ENCODE measurements at places on chromosomes 4 and X. TPM values are rescaled to one million over a fixed set of nuclear protein-coding genes. Genes with fewer than 3 reads are reported as not detected.

Gene NDUFA1
- 187 TPM for polyA plus RNA-seq

Gene SH3D19
- polyA plus RNA-seq: 41.3 TPM

DNA sequence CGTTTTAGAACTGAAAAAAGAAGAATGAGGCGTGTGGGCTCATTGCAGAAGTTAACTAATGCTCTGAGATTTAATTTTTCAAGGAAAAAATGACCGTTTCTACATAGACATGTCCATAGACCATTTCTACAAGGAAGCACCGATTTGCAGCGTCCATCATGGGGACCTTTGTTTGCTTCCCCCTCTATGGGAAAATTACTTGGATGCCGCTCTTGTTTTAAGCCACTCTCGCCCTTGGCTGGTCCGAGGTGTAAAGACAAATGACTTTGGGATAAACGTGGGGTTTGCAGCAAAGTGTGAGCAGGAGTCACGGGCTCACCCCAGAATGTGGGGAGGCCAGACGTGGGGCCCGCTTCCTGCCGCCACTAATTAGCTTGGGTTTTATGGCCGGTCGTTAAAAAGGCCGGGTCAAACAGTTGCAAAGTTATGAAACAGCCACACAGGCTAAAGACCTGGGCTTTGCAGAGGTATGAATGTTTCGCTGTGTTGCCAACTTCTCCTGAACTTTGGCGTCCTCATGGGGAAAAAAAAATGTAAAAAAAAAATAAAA lies 235.9 kb downstream of the SHOX start:
- DNase-seq: no peak

GRCh38 chr4:139453041-139453370 lies 915 bp upstream of the RAB33B start:
- peak; percentile 75 for DNase-seq

Gene CHRNA9
- not detected for polyA plus RNA-seq

DNA sequence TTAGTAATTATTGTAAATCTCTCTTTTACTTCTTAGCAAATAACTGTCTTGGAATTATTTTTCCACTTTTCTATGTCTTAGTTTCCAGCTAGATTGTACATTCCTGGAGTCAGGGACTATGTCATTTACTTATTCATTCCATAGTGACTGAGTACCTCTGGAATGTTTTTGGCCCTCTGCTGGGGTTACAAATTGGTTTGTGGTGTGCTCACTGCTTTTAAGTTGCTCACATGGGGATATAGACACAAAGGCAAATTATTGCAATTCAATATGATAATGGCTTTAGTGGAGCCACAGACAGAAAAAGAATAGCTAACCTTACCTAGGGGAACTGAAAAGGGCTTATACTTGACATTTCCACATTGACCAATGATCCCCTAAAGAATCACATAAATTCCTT lies 63.7 kb upstream of the PDGFRA start:
- peak; percentile 98 for DNase-seq

DNA sequence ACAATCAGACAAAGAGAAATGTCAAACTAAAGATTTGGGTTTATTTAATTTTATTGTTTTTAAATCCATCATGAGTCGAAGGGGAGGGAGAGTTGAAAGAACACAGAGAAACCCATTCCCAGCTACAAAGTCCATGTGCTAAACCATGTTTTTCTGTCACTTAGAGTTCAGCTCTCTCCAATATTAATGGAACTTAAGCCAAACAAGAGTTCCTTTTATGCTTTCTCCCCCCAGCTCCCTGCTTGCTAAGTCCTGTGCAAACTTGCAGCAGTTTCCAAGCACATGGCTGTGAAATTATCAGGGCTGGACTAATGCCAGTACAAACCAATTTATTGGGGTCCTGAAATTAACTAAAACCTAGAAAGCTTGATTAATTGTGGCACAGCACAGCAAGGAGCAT lies 9.7 kb upstream of the CHRDL1 start:
- no peak for DNase-seq

Gene HTN3
- polyA plus RNA-seq: not detected

GRCh38 chr4:20832826-20833225 lies 132.6 kb downstream of the PACRGL start:
- peak; percentile 55 for DNase-seq

- peak; percentile 42 for DNase-seq
Measured at GRCh38 chr4:141102367-141102766, 30.9 kb downstream of the RNF150 start.

DNA sequence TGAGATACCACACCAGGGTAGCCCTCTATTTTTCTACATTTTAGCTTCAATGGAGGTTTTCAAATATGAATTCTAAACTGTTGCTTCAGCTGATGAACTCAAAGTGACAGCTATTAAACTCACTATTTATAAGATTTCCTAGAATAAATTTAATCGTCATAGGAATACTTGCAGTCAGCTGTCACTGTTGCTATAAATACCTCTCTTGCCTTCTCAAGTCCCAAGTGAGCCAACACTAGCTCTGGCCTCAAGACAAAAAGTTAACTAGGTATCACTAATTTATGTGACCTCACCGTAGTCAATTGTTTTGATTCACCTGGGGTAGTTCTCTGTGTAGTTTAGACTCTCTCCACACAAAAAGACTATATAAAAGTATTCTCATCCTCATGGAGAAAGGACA lies 34.3 kb upstream of the PROM1 start:
- DNase-seq: no peak

Gene GUCY2F
- not detected for polyA plus RNA-seq

Gene SMR3B
- polyA plus RNA-seq: not detected

DNA sequence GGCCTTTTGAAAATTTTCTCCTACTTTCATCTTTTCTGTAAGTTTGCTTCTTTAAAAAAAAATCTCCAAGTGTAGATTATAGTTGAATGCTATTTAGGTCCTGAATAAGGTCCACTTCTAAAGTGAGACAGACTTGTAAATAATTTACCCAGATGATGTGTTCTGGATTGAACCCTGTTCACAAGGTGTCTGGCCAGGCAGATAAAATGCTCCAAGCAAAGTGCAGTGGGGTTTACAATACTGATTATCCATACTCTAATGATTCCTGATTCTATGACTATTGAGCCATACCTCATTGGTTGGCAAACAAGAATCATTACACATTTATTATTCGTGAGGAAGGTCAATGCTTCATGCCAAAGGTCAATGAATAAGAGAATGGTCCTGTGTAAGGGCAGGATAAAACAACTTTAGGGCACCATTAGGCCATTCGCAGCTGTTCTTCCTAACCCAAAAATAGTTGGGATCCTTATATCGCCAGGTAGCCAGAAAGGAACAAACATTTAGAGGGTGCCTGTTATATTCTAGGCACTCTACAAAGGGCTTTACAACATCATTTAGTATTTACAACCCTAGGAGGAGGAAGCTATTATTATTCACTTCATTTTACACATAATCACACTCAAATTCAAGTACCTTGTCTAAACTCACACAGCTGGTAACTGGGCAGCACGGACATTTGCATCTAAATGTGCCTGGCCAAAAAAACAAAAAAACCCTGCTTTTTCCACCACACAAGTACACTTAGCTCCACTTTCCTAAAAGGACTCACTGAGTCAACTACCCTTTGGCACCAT lies 18.6 kb upstream of the SAT1 start:
- DNase-seq: no peak

- DNase-seq: no peak
Measured at GRCh38 chr4:33176566-33176965, 2456.4 kb downstream of the PCDH7 start.

Gene HSPA4L
- 9.9 TPM for polyA plus RNA-seq

GRCh38 chrX:40485102-40485826 lies 95.5 kb upstream of the ATP6AP2 start:
- DNase-seq: no peak

DNA sequence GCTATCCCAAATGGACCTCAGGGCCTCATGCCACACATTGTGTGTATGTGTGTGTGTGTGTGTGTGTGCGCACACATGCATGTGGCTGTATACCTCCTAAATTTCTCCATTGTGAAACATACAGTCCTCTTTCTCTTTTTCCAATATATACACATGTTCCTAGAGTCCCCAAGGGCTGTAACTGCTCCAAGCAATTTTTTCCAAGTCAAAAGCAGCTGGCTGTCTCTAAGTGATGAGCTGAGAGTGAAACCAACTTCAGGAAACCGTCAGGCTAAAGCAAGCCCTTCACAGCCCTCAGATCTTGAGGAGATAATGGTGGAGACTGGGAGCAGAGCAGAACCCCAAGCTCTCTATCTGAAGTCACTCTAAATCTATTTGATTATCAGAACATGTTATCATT lies 496.1 kb upstream of the DIPK2B start:
- no peak for DNase-seq

- no peak for DNase-seq
Measured at GRCh38 chr4:152957437-152958171, 21.5 kb downstream of the FHDC1 start.

DNA sequence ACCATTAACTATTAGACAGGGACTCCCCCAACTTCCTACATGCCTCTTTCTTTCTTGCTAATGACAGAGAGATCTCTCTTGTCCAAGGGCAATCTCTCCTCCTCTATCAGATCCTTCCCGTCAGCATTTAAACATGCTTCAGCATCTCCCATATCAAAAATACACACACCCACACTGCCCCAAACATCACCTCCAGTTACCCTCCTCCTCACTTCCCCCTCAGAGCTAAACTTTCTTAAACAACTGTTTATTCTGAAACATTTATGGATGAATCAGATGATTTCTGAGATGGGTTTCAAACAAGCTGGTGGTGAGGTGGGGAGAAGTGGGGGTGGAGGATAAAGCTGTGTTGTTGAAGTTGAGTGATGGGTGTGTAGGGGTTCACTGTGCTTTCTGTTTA lies 23.5 kb downstream of the USP46 start:
- DNase-seq: no peak

Gene WDR17
- 1.0 TPM for polyA plus RNA-seq

Gene CCKAR
- 0.59 TPM for polyA plus RNA-seq

Gene OPHN1
- 3.9 TPM for polyA plus RNA-seq

Gene DUSP21
- polyA plus RNA-seq: not detected

Gene RHOXF1
- polyA plus RNA-seq: not detected

Gene HSD17B13
- polyA plus RNA-seq: 0.19 TPM

- no peak for DNase-seq
Measured at GRCh38 chrX:43688586-43688985, 32.5 kb downstream of the MAOA start.

Gene ZNF732
- polyA plus RNA-seq: 0.21 TPM

DNA sequence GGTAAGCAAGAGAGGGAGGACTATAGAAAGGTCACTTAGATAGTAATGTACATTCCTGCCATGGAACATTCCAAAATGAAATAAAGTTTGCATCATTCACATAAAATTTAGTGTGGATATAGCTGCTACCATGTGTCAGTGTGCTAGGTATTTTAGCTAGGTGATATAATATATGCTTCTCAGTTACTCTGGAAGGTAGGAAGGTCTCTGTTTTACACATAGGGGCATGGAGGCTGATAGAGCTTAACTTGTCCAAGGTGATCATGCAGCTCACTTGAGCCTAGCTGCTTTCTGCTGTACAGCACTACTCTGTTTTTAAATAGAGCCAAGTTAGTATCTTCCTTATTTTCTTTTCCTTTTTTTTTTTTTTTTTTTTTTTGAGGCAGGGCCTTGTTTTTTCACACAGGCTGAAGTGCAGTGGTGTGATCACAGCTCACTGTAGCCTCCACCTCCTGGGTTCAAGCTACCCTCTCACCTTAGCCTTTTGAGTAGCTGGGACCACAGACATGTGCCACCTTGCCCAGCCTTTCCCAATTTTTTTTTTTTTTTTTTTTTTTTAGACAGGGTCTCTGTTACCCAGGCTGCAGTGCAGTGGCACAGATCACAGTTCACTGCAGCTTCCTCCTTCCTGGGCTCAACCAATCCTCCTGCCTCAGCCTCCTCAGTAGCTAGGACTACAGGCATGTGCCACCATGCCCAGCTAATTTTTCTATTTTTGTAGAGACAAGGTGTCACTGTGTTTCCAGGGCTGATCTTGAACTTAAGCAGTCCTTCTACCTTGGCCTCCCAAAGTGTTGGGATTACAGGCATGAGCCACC lies 10.4 kb downstream of the AFF1 start:
- DNase-seq: no peak

DNA sequence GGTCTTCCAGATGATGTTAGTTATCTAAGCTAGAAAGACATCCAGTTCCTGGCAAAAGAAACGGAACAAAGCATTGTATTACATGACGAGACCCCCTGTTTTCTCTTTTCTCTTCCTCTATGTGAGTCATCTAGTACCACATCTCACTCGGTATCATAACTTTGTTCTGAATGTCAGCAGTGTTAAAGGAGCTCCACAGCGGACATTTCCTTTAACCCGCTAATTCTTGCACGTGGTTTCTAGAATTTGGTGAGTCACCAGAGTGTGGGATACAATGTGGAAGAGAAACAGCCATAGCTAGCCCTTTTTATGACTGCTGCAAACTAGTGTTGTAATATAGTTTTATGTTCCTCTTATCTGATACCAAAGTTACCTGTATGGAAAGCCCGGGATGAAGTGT lies 243.7 kb downstream of the TENM3 start:
- peak; percentile 44 for DNase-seq

Measured in fibroblast of lung (primary cell).